ENCODE measurements at places on chromosomes 16 and 17. TPM values are rescaled to one million over a fixed set of nuclear protein-coding genes. Genes with fewer than 3 reads are reported as not detected.

Gene C16orf54
- 0.44 TPM for total RNA-seq

GRCh38 chr17:17951524-17951923, 20.7 kb downstream of the TOM1L2 start:
- no peak for DNase-seq
- no peak overlapping the region for H3K4me3 ChIP-seq
- no peak overlapping the region for H3K27ac ChIP-seq
- H3K36me3 ChIP-seq = no peaks in the 10 kb centered on the region
- no peaks in the 10 kb centered on the region for H3K27me3 ChIP-seq

Gene DGKE
- total RNA-seq = 0.76 TPM

DNA sequence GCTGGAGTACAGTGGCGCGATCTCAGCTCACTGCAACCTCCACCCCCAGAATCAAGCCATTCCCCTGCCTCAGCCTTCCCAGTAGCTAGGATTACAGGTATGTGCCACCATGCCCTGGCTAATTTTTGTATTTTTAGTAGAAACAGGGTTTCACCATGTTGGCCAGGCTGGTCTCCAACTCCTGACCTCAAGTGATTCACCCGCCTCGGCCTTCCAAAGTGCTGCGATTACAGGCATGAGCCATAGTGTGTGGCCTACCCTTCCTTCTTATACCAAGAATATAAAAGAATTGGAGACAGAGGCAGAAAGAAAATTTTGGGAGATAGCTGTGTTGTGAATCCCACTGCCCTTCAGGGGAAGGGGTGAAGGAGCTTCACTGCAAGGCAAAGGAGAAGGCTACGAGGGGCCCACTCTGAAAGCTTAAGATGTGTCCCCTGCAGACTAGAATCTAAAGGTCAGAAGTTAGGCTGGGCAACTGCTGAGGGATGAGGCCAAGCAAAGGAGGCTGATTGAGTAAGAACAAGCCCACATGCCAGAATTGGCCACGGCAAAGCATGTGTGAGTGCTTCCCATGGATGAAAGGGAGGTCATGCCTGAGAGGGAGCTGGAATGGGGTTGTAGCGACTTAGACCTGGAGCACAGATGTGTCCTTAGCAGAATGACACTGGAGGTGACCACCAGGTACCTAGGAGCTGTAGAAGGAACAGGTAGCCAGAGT, 8.4 kb upstream of the CRYBA1 start:
- no peaks in the 10 kb centered on the region for H3K36me3 ChIP-seq
- H3K27me3 ChIP-seq = no peaks in the 10 kb centered on the region
- peaks cover 7% of the 10 kb centered on the region for H3K4me1 ChIP-seq
- no peak overlapping the region for H3K4me3 ChIP-seq
- no peak for DNase-seq

GRCh38 chr16:50298075-50298460, 31.7 kb downstream of the ADCY7 start:
- H3K4me3 ChIP-seq = no peak overlapping the region
- no peaks in the 10 kb centered on the region for H3K4me1 ChIP-seq
- DNase-seq = peak; percentile 28

GRCh38 chr17:5123343-5124124, 7.7 kb downstream of the USP6 start:
- no peak for DNase-seq
- no peaks in the 10 kb centered on the region for H3K27me3 ChIP-seq
- peak overlapping the region; percentile 72 for H3K4me3 ChIP-seq
- peaks cover 4% of the 10 kb centered on the region for H3K36me3 ChIP-seq
- peaks cover 15% of the 10 kb centered on the region for H3K4me1 ChIP-seq
- H3K27ac ChIP-seq = peak overlapping the region; percentile 95

Gene TNS4
- total RNA-seq = not detected

Data from psoas muscle (tissue), 8 donors.